ENCODE measurements at places on chromosomes 12 and 14. TPM values are rescaled to one million over a fixed set of nuclear protein-coding genes. Genes with fewer than 3 reads are reported as not detected.

DNA sequence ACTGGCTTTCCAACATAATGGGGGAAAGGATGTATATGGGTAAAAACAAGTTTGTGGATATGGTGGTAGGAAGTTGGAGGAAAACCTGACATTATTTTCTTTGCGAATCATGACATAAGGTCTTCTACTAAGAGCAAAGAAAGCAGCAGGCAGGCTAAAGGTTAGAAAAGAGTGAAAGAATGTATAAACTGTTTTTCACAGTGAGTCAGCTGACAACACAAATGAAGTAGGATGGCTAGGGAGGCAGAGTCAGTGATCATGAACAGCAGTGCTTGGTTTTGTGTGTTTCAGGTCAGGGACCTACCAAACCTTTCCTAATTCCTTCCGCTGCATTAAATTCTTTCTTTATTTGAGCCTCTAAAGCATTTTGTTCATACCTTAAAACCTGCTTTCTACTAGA, 46.3 kb upstream of the CATSPERB start:
- H3K4me1 ChIP-seq, result no peaks in the 10 kb centered on the region
- H3K27me3 ChIP-seq, result no peaks in the 10 kb centered on the region
- no peaks in the 10 kb centered on the region for H3K36me3 ChIP-seq
- H3K4me3 ChIP-seq, result no peak overlapping the region

DNA sequence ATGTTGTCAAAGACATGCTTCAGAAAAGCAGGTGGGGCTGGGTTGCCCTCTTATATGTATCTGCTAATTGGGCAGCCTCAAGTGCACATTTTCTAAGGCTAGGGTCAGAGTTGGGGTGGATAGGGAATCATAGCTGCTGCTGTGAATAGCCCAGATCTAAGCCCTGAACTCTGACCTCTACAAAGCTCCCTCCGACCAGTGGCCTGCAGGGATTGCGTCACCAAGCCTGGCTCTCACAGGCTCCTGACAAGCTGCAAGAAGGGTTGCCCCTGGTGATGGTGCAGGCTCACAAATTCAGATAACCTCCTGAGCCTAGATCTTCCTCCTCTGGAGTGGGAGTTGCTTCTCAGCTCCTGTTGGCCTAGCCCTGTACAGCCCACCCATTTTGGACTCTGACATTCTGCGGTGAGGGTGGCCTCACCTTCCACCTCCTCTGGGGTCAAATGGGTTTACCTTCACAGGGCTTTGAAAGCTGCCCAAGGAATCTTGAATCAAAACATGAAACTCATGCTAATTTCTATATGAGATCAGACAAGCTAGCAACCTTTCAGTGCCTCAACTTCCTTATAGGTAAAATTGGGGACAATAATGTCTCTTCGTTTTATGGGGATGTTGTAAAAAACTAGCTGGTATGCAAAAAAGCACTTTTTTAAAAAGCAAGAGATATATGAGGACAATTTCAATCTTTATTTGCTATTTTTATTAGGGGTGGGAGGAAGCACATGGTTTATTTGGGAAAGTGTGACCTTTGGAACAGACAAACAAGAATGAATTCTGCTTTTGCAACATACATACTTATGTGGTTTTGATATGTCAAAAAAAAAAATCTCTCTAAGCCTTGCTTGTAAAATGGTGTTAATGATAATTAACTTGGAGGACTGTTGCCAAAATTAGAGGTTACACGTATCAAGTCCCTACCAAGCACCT, 4.9 kb upstream of the SUSD6 start:
- H3K27me3 ChIP-seq, result no peaks in the 10 kb centered on the region
- peak; percentile 56 for DNase-seq
- H3K27ac ChIP-seq, result peak overlapping the region; percentile 74
- peaks cover 31% of the 10 kb centered on the region for H3K4me1 ChIP-seq
- H3K4me3 ChIP-seq, result no peak overlapping the region

DNA sequence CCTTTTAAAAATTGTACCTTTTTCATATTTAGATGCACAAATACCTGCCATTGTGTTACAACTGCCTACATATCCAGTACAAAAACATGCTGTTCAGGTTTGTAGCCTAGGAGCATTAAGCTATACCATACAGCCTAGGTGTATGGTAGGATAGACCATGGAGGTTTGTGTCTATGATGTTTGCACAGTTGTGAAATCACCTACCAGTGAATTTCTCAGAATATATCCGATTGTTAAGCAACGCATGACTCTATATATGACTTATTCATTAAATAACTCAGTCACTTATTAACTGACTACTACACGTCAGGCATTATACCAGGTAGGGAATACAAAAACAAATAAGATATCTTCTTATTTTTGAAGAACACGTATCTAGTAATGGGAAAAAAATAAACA, 26.2 kb upstream of the ETNK1 start:
- H3K27me3 ChIP-seq, result no peaks in the 10 kb centered on the region
- DNase-seq, result no peak
- H3K4me3 ChIP-seq, result no peak overlapping the region
- H3K36me3 ChIP-seq, result no peaks in the 10 kb centered on the region

DNA sequence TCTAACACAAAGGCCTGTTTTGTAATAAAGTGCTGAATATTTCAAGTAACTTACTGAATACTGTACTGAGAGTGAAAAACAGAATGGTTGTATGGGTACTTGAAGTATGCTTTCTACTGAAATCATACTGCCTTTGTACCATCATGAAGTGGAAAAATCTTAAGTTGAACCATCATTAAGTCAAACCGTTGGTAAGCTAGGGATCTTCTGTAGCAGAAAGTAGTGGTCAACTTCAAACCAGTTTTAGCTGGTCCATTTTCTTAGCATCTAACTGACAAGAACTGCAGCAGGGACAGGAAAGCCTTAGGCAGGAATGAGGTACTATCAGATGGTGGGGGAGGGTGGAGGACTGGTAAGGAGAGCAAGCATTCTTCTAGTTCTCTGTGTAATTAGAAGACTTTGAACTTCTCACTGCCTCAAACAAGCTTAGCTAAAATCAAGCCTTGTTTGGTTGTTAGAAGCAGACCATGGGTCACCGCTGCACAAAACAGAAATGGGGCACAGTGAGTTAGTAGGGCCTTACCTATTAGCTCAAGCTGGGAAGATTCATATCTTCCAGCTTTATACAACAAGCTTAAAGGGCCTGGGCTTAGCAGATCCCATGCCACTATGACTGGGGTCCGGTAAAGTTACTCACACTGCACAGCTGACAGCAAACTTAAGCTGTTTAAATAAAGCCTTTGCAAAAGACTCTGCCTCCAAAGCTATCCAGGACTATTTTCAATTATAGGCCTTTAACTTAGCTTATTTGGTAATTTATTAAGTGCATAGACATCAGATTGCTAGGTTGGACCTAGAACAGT, 73.8 kb downstream of the ACADS start:
- H3K4me1 ChIP-seq, result no peaks in the 10 kb centered on the region
- DNase-seq, result no peak

DNA sequence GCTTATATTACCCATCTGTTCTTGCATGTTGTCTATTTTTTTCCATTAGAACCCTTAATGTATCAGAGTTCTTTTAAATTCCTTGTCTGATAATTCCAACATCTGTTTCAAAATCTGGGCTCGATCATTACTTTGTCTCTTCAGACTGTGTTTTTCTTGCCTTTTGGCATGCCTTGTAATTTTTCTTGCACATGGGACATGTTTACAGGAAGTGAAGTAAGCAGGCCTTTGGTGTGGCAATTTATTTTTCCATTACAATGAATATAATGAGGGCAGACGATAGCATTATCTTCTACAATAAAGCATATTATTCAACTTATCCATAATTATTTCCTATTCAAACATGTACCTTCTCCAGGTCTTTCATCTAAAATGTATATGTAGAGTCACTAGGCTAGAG, 48.3 kb downstream of the STXBP6 start:
- H3K36me3 ChIP-seq, result no peaks in the 10 kb centered on the region
- no peaks in the 10 kb centered on the region for H3K4me1 ChIP-seq
- H3K27me3 ChIP-seq, result no peaks in the 10 kb centered on the region

- no peaks in the 10 kb centered on the region for H3K4me1 ChIP-seq
- no peak overlapping the region for H3K27ac ChIP-seq
- H3K36me3 ChIP-seq, result no peaks in the 10 kb centered on the region
- no peaks in the 10 kb centered on the region for H3K27me3 ChIP-seq
These were observed 85.9 kb upstream of the PDE3A start for GRCh38 chr12:20282401-20282800.

GRCh38 chr12:54021432-54022013, 6.7 kb upstream of the HOXC6 start:
- H3K4me1 ChIP-seq, result peaks cover 10% of the 10 kb centered on the region
- no peak overlapping the region for H3K4me3 ChIP-seq
- H3K36me3 ChIP-seq, result no peaks in the 10 kb centered on the region
- H3K27me3 ChIP-seq, result peaks cover 100% of the 10 kb centered on the region

GRCh38 chr12:51848326-51848727, at the start of gene FIGNL2:
FIGNL2 (minus strand) TSS chr12:51848718; CDS start chr12:51822413, 26,305 bp downstream.
- peaks cover 81% of the 10 kb centered on the region for H3K27me3 ChIP-seq
- peak within 1 kb of the TSS; percentile 36 for H3K4me3 ChIP-seq
- no peaks in the 10 kb centered on the region for H3K36me3 ChIP-seq

DNA sequence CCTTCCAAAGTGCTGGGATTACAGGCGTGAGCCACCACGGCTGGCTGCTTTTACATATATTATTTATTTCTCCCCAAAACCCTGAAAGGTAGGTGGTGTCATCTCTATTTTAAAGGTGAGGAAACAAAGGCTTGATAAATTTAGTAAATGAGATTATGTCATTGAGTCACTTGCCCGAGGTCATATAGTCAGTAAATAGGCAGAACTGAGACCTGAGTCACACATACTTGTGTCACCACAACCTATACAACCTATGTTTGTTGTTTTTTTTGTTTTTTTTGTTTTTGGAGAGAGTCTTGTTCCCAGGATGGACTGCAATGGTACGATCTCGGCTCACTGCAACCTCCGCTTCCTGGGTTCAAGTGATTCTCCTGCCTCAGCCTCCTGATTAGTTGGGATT, 12.8 kb downstream of the TSFM start:
- DNase-seq, result no peak
- no peak overlapping the region for H3K27ac ChIP-seq
- H3K27me3 ChIP-seq, result no peaks in the 10 kb centered on the region
- no peaks in the 10 kb centered on the region for H3K36me3 ChIP-seq

GRCh38 chr14:86852530-86852929, 1140.5 kb downstream of the GALC start:
- no peak overlapping the region for H3K27ac ChIP-seq
- H3K4me3 ChIP-seq, result no peak overlapping the region
- no peaks in the 10 kb centered on the region for H3K27me3 ChIP-seq
- H3K36me3 ChIP-seq, result no peaks in the 10 kb centered on the region

GRCh38 chr12:52195065-52195730, 3.4 kb upstream of the KRT80 start:
- H3K4me3 ChIP-seq, result no peak overlapping the region
- H3K4me1 ChIP-seq, result peaks cover 17% of the 10 kb centered on the region
- no peak for DNase-seq

- H3K27ac ChIP-seq, result peak overlapping the region; percentile 95
- H3K4me1 ChIP-seq, result peaks cover 53% of the 10 kb centered on the region
- no peaks in the 10 kb centered on the region for H3K27me3 ChIP-seq
- peak overlapping the region; percentile 72 for H3K4me3 ChIP-seq
- peak; percentile 77 for DNase-seq
- no peaks in the 10 kb centered on the region for H3K36me3 ChIP-seq
These were observed 386 bp downstream of the HDAC7 start for GRCh38 chr12:47819138-47819895.

GRCh38 chr12:1531153-1531653, 63.2 kb downstream of the FBXL14 start:
- H3K27ac ChIP-seq, result peak overlapping the region; percentile 62
- peaks cover 84% of the 10 kb centered on the region for H3K27me3 ChIP-seq
- H3K4me1 ChIP-seq, result peaks cover 5% of the 10 kb centered on the region
- H3K4me3 ChIP-seq, result peak overlapping the region; percentile 54
- DNase-seq, result no peak

- no peak for DNase-seq
- peaks cover 12% of the 10 kb centered on the region for H3K4me1 ChIP-seq
- no peaks in the 10 kb centered on the region for H3K36me3 ChIP-seq
- no peaks in the 10 kb centered on the region for H3K27me3 ChIP-seq
These were observed 134.6 kb downstream of the CHST11 start for GRCh38 chr12:104591257-104591885.

DNA sequence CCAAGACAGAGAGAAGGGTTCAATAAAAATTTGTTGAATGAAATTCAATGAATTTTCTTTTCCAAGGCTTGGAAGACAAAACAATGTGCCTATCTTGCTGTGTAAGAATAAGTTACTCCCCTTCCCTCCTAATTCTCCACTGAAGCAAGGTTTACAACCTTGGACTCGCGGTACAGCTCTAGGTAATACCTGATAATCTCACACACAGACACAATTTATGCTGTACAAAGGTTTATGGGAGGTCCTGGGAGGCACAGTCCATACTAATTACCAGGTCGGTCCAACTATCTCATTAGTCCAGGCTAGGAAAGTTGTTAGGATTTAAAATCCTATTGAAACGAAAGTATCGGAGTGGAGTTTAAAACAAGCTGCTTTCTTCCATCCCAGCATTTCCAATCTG, 42.6 kb downstream of the NELL2 start:
- H3K27ac ChIP-seq, result peak overlapping the region; percentile 48
- H3K27me3 ChIP-seq, result no peaks in the 10 kb centered on the region
- no peak overlapping the region for H3K4me3 ChIP-seq
- peaks cover 3% of the 10 kb centered on the region for H3K4me1 ChIP-seq

- H3K27ac ChIP-seq, result no peak overlapping the region
- H3K36me3 ChIP-seq, result no peaks in the 10 kb centered on the region
- H3K27me3 ChIP-seq, result no peaks in the 10 kb centered on the region
- no peak overlapping the region for H3K4me3 ChIP-seq
These were observed 131.9 kb downstream of the CEP83 start for GRCh38 chr12:94327809-94328208.

- no peaks in the 10 kb centered on the region for H3K27me3 ChIP-seq
- peak overlapping the region; percentile 13 for H3K4me3 ChIP-seq
- H3K4me1 ChIP-seq, result peaks cover 58% of the 10 kb centered on the region
- H3K27ac ChIP-seq, result peak overlapping the region; percentile 63
These were observed 6.0 kb upstream of the GPR84 start for GRCh38 chr12:54370171-54370730.

- H3K4me3 ChIP-seq, result no peak overlapping the region
- peak; percentile 69 for DNase-seq
- H3K36me3 ChIP-seq, result no peaks in the 10 kb centered on the region
- peak overlapping the region; percentile 61 for H3K27ac ChIP-seq
- peaks cover 69% of the 10 kb centered on the region for H3K4me1 ChIP-seq
These were observed 90.3 kb downstream of the STAB2 start for GRCh38 chr12:103677341-103677740.

GRCh38 chr14:61750708-61751474, 11.3 kb upstream of the SNAPC1 start:
- no peaks in the 10 kb centered on the region for H3K27me3 ChIP-seq
- H3K27ac ChIP-seq, result peak overlapping the region; percentile 84
- peaks cover 23% of the 10 kb centered on the region for H3K4me1 ChIP-seq
- DNase-seq, result peak; percentile 91
- peaks cover 14% of the 10 kb centered on the region for H3K36me3 ChIP-seq

GRCh38 chr12:82522762-82523161, 163.9 kb upstream of the TMTC2 start:
- no peaks in the 10 kb centered on the region for H3K4me1 ChIP-seq
- DNase-seq, result no peak
- no peak overlapping the region for H3K4me3 ChIP-seq
- no peak overlapping the region for H3K27ac ChIP-seq
- no peaks in the 10 kb centered on the region for H3K27me3 ChIP-seq
- no peaks in the 10 kb centered on the region for H3K36me3 ChIP-seq

GRCh38 chr14:65850429-65851135, 438.1 kb downstream of the FUT8 start:
- H3K4me3 ChIP-seq, result no peak overlapping the region
- peak; percentile 14 for DNase-seq
- no peaks in the 10 kb centered on the region for H3K36me3 ChIP-seq
- no peaks in the 10 kb centered on the region for H3K4me1 ChIP-seq

The GLIPR1 gene
- 10.6 TPM for total RNA-seq

The CCDC177 gene
- not detected for total RNA-seq

The ITGA5 gene
- 37.7 TPM for total RNA-seq

The TMCC3 gene
- 6.4 TPM for total RNA-seq

The POLE2 gene
- total RNA-seq, result not detected

The KLRC3 gene
- not detected for total RNA-seq

The TECPR2 gene
- total RNA-seq, result 47.4 TPM

The FSCB gene
- total RNA-seq, result not detected

The KRT8 gene
- 1,016 TPM for total RNA-seq

The TXNRD1 gene
- total RNA-seq, result 127 TPM
